Stimulated activated CD4-positive, alpha-beta T cell treated with anti-CD3 and anti-CD28 coated beads, Interleukin-1b, Interleukin-23, amount 100 ng/mL, for 48 hours (primary cell): ENCODE measurements at places on chromosomes 13 and 19.

GRCh38 chr19:3743486-3743885, 18.0 kb downstream of the APBA3 start:
- DNase-seq: no peak

- DNase-seq: peak; percentile 72
Measured at GRCh38 chr19:17703824-17704463, 15.3 kb upstream of the MAP1S start.

DNA sequence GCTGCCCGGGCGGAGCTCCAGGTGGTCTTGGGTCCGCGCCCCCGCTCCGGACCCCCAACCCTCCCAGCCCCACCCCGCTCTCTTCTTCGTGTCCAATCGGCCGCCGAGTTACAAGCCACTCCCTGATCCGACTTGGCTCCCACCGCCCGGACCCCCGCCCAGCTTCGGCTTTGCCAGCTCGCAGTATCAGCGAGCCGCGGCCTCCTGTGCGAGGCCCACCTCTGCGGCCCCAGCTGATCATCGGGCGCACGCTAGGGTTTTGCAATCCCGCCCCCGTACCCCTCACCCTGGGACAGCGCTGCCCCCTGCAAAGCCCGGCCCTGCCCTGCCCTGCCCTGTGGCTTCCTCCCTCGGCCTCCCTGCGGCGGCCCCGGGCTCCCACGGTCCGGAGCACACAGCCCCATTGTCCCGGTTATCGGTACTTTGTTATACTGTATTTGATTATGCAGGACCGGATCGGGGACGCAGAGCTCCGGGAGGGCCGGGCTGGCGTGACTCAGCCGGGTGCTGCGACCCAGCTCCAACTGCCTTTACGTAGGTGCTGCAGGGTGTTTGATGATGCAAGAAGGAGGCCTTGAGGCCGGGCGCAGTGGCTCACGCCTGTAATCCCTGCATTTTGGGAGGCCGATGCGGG, 598 bp upstream of the LPAR2 start:
- DNase-seq: peak; percentile 54

DNA sequence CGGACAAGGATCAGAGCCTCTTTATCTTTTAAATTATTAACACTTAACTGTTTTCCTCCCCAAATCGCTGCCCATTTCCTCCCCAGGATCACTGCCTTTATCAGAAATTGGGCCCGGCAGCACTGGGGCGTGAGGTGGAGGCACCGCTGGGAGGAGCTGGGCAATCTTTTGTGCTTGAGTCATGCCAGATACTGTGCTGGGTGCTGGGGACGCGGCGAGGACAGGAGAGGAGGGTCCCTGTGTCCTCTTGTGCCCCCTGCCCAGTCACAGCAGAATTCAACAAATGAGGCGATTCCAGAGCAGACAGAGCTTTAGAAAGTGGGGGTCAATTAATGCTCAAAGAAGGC, 347.8 kb downstream of the ZNF536 start:
- no peak for DNase-seq

- no peak for DNase-seq
Measured at GRCh38 chr19:44698492-44699201, at the start of gene CEACAM16. TSS of gene CEACAM16 (plus strand) at chr19:44699151. CDS start at chr19:44701457, 2,306 bp downstream.

GRCh38 chr13:36518707-36519106, 86.4 kb downstream of the CCNA1 start:
- no peak for DNase-seq

- DNase-seq: no peak
Measured at GRCh38 chr13:24938966-24939365, 157.0 kb upstream of the PABPC3 start.

GRCh38 chr19:1183543-1184172, 9.6 kb upstream of the SBNO2 start:
- no peak for DNase-seq

DNA sequence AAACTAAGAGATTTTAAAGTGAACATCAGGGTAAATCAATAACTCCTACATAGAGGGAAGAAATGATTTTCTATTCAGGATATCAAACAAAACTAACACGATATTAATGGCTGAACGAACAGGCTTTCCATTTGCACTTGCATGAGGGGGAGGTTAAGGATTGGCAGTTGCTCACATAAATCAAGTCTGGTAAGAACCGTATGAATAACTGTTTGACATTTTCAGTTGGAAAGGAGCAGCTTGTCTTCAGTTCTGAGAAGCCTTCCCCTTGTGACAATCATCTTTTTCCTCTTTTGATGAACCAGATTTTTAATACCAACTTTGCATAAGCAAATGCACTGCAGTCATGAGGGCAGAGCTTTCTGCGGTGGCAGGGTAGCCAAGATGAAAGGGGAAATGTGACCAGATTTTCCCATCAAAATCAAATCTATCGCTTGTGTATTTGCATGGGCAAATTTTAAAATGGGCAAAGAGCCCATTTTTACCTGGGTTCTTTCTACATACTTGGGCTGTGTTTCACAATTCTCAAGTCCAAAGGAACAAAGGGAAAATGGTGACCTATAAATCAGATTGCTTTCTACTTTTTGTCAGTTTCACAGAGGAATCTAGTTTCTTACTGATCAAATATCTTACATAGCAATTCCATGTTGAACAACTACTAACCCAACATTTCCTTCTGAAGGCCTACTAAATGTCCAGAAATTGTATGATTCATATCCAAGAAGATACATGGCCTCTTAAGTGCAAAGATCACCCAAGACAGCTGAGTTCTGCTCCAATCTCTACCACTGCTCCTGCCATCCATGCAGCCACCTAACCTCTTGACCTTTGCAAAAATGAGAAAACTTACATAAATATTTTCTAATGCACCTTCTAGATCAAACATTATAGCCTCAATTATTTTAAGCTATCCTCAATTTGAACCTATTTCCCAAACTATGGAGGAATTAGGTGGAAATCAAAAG, 249.6 kb downstream of the OXGR1 start:
- DNase-seq: no peak

DNA sequence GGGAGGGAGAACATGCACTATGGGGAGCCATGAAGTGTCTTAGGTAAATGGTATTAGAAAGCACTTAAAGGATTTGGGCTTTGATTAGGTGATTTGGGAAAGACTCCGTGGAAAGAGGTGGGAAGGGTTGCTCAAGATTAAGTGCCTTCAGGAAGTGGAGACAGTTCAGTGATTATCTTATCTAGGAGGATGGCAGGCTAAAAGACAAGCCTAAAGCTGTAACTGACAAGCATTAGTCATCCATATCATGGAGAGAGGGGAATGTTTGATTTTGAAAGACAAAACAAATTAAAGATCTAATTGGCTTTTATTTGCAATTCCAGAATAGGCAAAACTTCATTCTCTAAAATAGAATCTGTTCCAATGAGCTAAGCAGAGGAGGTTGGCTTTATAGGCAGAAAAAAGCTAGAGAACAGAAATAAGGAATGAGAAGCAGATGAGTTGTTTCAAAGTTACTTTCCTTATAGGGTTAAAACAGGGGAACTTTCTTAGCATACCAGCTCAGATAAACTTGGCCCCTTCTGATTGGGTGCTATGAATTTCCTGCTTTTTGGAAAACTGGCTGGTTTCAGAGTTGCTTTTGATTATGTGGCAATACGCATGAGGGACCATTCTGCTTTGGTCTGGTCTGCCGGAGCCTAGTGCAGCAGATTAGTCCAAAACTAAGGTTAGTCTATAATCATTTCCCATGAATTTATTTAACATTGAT, 1.8 kb upstream of the DIAPH3 start:
- DNase-seq: no peak

- DNase-seq: no peak
Measured at GRCh38 chr13:44355621-44356020, 18.0 kb upstream of the SERP2 start.

- no peak for DNase-seq
Measured at GRCh38 chr19:16134510-16134909, 9.0 kb upstream of the HSH2D start.

- no peak for DNase-seq
Measured at GRCh38 chr19:53010494-53010893, 3.2 kb upstream of the ERVV-1 start.

- DNase-seq: no peak
Measured at GRCh38 chr13:79799059-79799867, 318.3 kb downstream of the NDFIP2 start.

GRCh38 chr19:41403181-41403970, 5.8 kb downstream of the BCKDHA start:
- DNase-seq: no peak

- peak; percentile 91 for DNase-seq
Measured at GRCh38 chr19:38387550-38388348, at the start of gene GGN. TSS of gene GGN (minus strand) at chr19:38388034. CDS start at chr19:38387261, 773 bp downstream.

DNA sequence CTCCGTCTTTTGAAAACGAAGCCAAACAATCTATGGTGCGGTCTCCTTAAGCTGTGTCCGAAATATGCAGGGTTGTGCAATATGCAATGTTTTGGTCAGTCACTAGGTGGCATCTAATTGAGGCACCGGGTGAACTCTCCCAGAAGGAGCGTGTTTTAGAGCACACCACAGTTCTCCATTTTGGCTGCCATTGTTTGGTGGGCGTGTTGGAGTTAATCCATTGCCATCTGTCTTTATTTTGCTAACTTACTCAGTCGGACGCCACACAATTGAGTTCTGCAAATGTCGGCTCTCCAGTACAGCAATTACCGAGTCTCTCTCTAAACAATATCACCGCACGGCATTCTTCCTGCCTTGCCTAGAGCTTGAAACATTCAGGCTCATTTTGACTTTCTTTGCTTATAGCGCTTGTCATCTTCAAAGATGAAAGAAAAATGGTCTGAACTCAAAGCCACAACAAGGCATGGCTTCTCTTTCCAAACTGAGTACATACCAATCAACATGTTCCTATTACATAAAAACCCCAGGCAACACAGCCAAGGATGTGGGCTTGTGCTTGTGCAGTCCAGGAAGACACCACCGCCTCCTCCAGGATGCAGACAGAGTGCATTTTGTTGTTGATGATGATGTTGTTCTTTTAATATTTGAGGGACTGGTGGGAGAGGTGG, 182.0 kb upstream of the SERP2 start:
- DNase-seq: peak; percentile 21

DNA sequence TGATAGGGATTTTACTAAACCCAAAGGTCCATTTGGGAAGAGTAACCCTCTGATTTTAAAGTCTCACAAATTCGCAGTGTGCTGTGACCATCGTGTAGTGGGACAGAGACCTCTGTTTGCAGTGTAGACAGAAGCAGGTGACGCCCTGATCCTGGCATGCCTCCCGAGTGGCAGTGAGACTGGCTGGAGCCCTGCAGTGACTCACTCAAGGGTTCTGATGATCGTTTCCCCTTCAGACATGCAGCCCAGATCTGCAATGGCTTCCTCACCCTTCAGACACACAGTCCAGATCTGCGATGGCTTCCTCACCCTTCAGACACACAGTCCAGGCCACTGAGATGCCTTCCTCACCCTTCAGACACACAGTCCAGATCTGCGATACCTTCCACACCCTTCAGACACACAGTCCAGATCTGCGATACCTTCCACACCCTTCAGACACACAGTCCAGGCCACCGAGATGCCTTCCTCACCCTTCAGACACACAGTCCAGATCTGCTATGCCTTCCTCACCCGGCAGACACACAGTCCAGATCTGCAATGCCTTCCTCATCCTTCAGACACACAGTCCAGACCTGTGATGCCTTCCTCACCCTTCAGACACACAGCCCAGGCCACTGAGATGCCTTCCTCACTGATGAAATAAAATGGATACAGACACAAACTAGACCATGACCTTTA, 125.2 kb downstream of the ATP11A start:
- no peak for DNase-seq

DNA sequence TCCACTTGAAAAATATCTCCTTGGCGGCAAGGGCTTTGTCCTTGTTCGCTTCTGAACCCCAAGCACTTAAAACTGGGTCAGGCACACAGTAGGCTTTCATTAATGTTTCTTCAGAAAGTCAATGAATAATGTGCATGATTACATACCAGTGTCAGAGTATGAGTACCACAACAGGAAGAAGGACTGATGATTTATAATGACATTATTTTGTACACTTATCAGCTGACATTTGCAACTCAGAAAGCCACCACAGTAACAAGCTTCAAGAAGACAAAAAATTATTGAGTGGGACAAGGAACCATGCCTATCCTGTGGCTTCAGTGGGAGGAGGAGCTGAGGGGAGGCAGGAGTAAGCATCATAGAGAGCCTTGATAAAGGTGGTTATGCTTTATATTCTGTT, 10.0 kb downstream of the POLR1D start:
- DNase-seq: no peak

DNA sequence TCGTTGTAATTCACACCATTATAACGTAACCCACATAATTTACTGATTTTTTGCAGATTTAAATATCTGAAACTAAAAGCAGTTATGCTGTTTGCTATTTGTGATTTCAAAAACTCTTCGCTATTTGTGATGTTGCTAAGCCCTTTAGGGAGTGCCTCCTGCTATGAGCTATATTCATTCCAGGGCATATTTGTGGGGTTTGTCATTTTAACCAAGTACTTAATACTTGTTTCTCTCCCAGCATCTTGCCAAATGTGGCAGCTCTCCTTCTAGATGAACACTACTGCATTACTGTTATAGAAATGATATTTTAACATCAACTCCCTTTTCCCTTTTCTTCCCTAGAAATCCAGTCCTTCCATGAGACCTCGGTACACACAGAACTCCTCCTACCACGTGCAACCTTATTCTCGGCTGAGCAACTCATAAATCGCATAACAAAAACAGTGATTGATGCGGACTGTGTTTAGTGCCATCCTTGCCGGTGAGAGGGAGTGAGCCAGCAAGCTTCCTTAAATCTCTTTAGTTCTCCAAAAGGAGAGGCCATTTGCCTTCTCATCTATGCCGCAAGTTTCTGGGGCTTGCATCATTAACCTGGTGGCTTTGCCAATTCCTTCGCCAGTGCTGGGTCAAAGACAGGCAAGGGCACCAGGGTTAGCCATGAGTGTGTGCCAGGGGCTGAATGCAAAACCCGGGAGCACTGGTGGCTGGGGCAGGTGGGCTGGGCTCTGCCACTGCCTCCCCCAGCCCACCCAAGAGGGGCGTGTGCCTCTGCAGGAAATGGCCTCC, 33.4 kb downstream of the RFX2 start:
- DNase-seq: no peak

DNA sequence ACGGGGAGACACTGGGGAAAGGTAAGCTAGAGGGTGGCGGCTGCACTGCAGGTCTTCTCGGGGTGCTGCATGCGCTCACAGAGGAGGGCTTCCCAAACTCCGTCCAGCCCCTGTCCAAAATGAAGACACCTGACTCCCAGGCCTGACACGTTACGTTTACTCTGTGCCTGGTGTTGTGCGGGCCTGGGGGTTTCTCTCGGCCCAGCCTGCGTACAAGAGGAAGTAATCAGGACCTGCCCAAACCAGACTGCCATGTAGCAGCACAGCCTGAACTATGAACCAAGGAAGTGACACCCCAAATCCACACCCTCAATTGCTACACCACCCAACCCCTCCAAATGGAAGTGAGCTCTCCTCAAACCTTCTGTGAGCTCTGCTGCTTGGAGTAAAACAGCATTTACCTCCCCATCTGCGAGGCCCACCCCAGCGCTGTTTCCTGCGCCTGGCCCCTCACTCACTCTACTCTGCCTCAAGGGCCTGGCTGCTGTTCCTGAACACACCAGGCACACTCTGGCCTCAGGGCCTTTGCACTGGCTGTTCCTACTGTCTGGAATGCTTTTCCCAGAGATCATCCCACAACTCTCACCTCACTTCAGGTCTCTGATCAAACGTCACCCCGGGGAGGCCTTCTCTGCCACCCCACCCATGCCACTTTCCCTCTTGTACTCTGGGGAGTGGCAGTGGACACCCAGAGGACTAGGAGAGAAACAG, 3.0 kb downstream of the HSPBP1 start:
- DNase-seq: no peak
